Right renal cortex interstitium (tissue), 3 donors: ENCODE measurements at places on chromosomes 5 and 9. TPM values are rescaled to one million over a fixed set of nuclear protein-coding genes. Genes with fewer than 3 reads are reported as not detected.

- DNase-seq = no peak
These were observed 59.1 kb downstream of the TNFSF15 start for GRCh38 chr9:114746591-114747346.

GRCh38 chr9:131259916-131260597 is 16.3 kb downstream of the FAM78A start:
- no peak for DNase-seq

MOB3B gene
- polyA plus RNA-seq = 24.0 TPM

MXD3 gene
- polyA plus RNA-seq = 10.5 TPM

DNA sequence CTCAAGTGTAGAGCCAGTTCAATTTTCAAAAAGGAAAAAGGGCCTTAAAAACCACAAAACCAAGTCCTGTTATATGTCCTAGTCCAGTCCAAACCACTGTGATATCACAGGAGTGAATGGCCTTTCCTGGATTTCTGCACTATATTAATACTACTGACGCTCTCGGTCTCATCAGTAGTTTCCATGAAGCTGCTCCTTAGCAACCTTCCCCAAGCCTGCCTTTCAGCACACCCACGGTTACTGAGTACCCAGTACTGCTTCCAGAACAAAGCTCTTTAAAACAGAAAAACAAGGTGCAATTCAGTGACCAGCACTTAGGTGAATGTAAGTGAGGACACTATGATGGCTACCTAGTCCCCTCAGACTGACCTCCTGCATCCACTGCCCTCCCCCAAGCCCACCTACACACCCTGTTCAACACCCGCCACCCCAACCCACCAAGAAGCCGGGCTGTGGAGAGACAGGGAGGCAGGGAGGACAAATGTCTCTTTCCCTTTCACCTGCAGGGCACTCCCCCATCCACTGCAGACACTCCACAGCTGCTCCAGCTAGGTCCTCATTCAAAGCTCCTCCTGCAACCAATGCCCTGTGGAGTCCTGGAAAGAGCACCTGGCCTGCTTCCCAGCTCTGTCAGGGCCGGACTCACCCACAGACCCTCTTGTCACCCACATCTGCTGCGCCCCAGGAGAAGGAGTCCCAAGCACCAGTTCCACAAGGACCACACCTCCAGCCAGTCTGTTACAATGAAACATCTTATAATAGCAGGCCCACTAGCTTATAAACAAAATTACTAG is 25.9 kb downstream of the PSMB7 start:
- DNase-seq = no peak

DNA sequence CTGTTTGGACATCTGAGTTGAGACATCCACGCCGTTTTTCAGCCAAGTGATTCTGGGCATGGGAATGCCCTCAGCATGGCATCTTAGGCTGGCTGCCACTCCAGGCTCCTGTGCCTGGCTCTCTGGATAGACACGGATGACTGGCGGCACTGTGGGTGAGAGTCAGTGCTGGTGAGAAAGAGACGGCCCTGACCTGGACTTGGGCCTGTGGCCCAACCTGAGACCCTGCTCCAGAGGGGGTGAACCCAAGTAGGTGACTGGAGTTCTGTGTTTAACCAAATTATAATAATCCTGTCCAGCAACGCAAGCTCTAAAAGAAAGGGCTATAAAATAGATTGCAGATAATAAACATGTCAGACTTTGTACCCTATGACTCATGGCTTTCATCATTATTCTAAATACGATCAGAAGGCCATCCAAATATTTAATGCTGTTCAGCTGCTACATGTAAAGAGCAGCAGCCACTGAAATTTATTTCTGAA is 173.9 kb downstream of the HSPA4 start:
- no peak for DNase-seq

GRCh38 chr9:72467766-72468738 is 53.4 kb upstream of the TMC1 start:
- no peak for DNase-seq

DNA sequence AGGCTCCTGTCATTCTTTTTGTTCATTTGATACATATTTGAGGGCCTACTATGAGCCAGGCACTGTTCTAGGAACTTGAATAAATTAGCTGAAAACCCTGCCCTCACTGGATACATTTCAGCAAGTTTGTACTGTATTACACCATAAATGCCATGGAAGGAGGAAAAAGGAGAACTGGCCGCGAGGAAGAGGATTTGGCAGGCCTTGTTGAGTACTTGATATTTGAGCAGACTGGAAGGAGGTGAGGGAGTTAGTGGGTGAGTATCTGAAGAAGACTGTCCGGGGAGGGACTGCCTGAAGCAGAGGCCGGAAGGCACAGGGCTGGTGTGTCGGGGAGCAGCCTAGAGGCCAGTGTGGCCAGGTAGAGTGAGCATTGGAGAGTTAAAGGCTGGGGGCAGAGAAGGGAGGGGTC is 4.5 kb downstream of the SNX30 start:
- DNase-seq = no peak

- no peak for DNase-seq
These were observed 357.1 kb downstream of the TRIM32 start for GRCh38 chr9:117044241-117044640.

- no peak for DNase-seq
These were observed 81.7 kb upstream of the ZBTB43 start for GRCh38 chr9:126722922-126723806.

PCDH12 gene
- polyA plus RNA-seq = 16.1 TPM

DNA sequence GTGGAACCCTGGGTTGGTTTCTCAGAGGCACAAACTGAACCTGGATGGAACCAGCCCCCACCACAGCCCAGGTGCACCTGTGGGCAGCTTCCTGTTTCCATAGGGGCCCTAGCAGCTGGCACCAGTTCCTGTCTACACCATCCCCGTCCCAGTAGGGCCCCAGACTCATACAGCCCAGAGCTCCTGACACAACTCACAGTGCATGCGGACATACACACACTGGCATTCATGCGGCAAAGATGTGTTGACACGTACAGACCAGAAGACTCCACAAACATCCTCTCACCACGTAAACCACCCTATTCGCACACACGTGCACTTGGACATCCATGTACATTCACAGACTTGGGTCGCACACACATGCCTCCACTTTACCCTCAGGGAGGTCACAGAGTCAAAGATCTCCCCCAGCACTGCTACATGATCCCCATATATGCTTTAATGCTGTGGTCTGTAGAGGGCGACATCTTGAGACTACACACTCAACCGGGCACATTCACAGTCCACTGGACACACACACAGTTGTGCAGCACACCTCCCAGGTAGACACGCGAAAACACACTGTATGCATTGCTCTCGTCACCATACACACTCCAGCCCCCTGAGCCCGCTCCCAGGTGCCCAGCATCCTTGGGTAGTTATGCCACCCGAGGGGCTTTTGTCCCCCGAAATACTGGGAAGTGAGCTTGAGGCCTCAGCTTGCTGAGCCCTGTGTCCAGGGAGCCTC is 22.4 kb downstream of the CXXC5 start:
- DNase-seq = no peak

FAM200C gene
- 13.4 TPM for polyA plus RNA-seq

GRCh38 chr9:9747787-9748186 is 865.0 kb downstream of the PTPRD start:
- no peak for DNase-seq

GRCh38 chr5:79876456-79876855 is 114.6 kb downstream of the MTX3 start:
- DNase-seq = no peak

GRCh38 chr9:134996591-134997530 is 79.1 kb upstream of the FCN1 start:
- DNase-seq = no peak

DNA sequence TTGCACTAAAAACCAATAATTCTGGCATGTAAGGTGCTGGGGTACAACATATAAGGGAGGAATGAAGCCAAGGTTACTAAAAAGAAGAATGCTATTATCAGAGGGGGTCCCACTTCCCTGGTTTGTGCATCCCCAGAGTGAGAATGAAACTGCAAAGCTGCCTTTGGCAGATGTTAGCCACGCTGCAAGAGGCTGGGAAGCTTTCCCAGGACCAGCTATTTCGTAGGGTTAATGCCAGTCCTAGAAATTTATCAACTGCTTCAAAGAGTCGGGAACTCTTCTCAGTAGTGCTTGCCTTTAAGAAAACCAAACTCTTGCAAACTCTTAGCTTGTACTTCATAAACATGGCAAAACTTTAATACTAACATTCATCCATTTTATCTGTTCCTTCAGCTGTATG is 87.5 kb upstream of the NR5A1 start:
- DNase-seq = no peak
